Astrocyte of the cerebellum (primary cell): ENCODE measurements at places on chromosomes 7 and 10.
A peak's percentile ranks its signal among the peaks of the same experiment; 100 is the strongest.

GRCh38 chr10:120963594-120964220 is 112.5 kb downstream of the WDR11 start:
- no peak for DNase-seq

GRCh38 chr10:45279682-45280081 is 35.7 kb downstream of the OR13A1 start:
- no peak for DNase-seq

- DNase-seq: no peak
Measured at GRCh38 chr7:6227294-6227846, 45.1 kb downstream of the CYTH3 start.

GRCh38 chr7:23768022-23768421 is 58.0 kb downstream of the STK31 start:
- DNase-seq: no peak

DNA sequence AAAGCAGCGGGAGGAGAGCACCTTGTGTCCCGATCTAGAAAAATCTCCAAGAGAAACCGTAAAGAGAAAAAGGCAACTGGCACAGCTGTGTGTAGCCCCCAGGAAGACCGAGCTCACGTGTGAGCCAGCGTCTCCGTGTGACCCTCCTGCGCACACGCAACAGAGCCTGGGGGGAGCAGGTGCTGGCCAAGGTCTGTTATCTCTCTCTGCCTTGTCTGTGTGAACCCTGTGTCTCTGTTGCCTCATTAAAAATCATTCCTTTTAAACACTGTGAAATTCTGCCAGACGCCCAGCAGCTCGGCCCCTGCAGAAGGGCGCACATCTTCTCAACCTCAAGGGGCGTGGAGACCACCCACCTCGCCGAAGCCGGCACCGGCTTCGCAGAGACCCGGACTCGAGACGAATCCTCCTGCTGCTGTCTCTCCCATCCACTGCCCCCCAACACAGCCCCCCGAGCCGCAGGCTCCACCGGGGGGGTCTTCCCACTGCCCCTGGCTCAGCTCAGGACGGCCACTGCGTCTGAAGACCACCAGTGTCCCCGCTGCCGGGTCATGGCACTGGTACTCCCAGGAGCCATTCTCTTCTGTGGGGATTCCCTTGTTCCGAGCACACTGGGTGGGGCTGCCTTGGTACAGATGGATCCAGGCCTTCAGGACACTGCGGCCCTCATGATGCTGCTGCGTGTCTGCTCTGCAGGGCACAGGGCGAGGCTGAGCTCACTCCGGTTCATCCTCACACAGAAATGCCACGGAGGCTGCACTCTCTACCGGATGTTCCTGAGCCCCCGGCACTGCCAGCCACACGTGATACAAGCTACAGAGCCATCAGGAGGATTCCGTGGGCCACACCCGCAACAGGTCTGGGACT is 94.3 kb upstream of the DNAAF5 start:
- no peak for DNase-seq

GRCh38 chr10:124736491-124737136 is 7.6 kb downstream of the FAM53B start:
- DNase-seq: no peak

GRCh38 chr10:30309403-30309802 is 39.7 kb downstream of the MTPAP start:
- DNase-seq: no peak

DNA sequence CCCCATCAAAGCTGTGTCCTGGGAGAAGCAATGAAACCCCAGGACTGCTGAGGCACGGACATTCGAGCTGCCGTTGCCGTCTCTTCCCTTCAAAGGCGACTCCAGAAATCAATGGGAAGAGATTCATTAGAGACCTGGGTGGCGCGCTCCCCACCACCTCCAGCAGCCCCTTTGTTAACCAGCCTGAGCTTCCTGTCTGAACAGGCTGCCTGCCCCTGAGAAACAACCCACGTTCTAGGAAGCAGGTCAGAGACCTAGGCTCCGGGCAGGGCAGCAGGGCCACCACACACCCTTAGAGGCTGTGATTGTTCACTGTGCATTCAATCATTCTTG is 110.9 kb upstream of the PPIF start:
- no peak for DNase-seq

DNA sequence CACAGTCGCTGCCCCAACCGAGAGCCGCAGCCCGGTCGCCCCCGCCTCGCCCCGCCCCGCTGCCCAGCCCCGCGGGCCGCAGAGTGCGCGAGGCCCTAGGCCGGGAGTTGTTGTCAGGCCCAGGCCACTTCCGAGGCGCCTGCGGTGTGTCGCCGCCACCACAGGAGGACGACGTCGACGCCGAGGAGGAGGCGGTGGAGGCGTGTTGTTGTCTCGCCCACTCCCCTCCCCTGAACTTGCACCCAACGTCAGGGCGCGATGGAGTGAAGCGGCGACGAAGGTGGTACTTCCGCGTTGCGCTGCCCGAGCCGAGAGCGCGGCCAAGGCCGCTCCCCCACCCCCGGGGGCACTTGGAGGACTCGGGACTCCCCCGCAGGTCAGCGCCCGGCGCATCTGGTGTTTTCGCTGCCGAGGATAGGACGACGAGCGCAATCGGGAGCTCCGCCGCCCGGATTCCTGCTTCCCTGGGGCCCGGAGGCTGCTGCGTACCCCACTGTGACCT is at the start of gene CDK13:
Gene CDK13, plus strand, starts transcription at position 286 of the 502 bp plus-strand sequence. CDS start 386 bp downstream, outside the sequence.
- no peak for DNase-seq

- DNase-seq: no peak
Measured at GRCh38 chr10:64288404-64288803, 767.2 kb downstream of the REEP3 start.

GRCh38 chr7:37508118-37508517 is 59.5 kb upstream of the ELMO1 start:
- DNase-seq: no peak

- no peak for DNase-seq
Measured at GRCh38 chr7:134188311-134188710, 61.2 kb downstream of the LRGUK start.

DNA sequence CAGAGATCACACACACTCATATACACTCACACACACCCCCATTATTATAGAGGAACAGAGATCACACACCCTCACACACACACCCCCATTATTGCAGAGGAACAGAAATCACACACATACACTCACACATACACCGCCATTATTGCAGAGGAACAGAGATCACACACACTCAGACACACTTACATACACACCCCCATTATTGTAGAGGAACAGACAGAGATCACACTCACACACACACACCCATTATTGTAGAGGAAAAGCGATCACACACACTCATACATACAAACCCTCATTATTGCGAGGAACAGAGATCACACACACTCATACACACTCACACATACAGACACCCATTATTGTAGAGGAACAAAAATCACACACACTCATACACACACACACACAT is 239.0 kb downstream of the BUB3 start:
- DNase-seq: no peak

DNA sequence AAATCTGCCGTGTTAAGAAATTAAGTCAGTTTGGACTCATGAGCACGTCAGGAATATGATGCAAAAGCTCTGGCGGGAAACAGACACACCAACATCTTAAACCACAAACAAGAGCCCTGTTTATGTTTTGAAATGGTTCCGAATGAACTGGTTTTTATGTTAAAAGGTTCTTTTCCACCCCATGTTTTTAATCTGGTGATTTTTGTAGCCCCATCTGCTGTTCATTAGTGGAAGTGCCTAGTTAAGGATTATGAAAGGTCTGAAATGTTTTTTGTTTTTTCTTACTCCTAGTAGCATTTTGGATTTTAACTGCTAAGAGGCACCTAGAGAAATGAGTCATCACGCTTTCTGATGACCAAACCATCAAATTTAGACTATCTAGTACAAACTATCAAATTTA is 404.1 kb upstream of the MKI67 start:
- no peak for DNase-seq

GRCh38 chr10:48279081-48279751 is 4.7 kb upstream of the FRMPD2 start:
- no peak for DNase-seq

- DNase-seq: no peak
Measured at GRCh38 chr7:113414401-113415035, 296.2 kb upstream of the SMIM30 start.

DNA sequence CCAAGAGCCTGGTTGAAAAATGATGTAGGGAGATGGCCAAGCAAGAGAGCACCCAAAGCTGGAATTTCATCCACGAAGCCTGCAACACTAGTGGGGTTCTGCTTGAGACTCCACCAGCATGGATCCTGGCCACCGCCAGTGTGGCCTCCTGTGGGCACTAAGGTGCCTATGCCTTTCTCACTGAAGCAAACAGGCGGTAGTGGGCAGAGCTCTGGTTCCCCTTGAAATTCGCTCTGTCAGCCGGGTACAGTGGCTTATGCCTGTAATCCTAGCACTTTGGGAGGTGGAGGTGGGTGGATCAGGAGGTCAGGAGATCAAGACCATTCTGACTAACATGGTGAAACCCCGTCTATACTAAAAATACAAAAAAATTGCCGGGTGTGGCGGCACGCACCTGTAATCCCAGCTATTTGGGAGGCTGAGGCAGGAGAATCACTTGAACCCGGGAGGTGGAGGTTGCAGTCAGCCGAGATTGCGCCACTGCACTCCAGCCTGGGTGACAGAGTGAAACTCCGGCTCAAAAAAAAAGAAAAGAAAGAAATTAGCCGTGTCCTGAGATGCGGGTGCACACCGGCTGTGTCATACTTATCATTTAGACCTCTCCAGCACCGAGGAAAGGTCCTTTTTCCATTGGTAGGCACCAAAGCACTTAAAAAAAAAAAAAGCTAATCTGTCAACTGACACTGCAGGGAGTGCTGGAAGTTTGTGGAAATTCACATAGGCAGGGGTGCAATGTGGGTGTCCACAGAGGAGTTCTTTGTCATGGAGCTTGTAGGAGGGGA is 28.3 kb downstream of the CCM2 start:
- DNase-seq: no peak

GRCh38 chr7:47611045-47611511 is 29.2 kb upstream of the TNS3 start:
- DNase-seq: no peak

GRCh38 chr10:77247031-77247990 is 390.3 kb downstream of the KCNMA1 start:
- peak; percentile 61 for DNase-seq

- DNase-seq: no peak
Measured at GRCh38 chr10:126179637-126180036, 208.6 kb downstream of the ADAM12 start.

DNA sequence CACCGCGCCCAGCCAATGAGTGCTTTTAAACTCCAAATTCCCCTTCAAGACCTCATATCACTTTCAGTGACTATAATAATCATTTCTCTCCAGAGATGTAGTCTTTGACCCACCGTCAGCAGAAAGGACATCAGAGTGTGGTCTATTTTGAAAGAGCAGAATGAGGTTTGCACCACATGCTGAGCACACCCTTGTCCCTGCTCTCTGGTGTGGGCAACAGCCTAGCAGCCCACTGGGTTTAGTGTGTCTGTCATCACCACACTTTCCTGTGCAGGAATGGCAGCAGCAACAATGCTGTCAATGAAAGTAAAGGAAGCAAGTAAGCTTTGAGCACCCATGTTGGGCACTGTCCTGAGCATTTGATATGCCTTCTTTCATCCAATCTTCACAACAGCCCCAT is 122.4 kb downstream of the PLXNA4 start:
- DNase-seq: no peak

DNA sequence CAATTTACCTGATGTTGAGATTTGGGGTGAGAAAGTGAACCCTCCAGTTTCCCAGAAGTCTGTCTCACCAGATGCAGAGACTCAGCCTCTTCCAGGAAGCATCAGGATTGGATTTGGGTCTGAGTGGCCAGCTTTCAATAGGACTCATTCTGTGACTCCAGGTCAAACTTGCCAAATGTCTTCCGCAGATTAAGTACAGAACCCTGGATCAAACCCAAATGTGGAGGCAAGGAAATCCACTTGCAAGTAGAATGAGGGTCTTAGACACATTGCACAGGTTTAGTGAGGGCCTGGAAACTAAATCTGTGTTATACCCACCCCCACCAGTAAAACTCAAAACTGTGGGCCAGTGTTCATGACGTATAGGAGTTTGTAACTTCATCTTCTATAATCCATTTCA is 372.2 kb upstream of the MGMT start:
- no peak for DNase-seq

DNA sequence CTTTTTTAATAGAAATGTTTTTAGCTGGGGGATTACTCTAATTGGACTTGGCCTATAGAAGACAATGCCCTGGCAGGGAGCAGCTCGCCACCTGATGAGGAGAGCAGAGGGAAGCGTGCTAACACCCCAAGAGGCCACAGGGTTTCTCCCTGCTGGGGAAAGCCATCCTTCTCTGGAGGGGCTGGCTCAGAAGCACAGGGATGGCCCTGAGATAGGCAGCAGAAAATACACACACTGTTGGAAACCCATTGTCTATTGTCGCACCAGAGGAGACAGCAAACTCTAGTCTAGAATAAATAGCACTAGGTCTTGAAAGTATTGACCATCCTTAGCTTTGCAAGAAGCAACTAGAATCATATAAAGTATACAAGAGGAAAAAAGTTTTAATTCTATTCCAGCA is 5.4 kb downstream of the COBL start:
- DNase-seq: no peak

DNA sequence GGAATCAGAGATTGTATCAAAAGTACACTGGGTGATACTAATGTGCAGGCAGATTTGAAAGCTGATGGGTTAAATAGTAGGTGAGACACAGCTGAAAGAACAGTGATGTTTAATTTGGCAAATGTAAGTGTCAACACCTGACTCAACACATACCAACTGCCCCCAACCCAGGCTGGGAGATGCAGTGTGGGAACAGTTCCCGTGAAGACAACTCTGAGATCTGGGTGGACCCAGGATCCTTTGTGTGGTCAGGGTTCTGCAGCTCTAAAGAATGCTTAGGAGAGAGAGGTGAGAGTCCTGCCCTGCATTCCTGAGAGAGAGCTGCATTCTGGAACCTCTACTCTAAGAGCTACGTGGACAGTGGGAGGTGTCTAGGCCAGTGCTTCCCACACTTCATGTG is 479.7 kb downstream of the RPS24 start:
- DNase-seq: peak; percentile 69

DNA sequence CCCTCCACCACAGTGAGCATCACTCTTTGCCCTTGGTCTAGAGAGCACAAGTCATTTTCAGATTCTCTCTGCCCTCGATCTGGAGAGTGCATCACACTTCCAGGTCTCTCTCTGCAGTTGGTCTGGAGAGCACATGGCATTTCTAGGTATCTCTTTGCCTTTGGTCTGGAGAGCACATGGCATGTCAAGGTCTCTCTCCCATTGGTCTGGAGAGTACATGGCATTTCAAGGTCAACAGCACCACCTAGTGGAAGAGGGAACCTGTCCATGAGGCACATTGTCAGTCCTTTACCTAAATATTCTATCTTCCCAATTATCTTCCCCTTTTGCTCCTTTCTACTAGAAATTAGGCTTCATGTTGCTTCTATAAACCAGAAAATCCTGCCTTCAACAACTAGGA is 1139.4 kb downstream of the XPNPEP1 start:
- DNase-seq: peak; percentile 22

DNA sequence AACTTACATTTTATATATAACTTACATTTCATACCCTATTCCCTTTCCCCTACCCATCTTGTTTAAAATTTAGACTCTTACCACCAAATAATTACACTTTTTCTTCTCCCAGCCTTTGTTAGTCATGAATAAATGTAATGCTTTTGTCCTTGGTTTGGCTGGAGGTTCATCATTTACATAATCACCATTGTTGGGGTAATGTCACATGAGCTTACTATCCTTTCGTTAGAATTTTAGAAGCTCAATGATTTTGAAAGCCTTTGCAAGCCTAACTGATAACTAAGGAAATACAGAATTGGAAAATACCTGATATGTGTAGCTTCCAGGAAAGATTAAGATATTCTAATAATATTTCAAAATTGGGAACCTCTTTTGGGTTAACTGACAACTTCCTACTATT is 171.7 kb downstream of the PLXDC2 start:
- no peak for DNase-seq
